PC-9 (cell line): ENCODE measurements at places on chromosomes 7 and 10.

DNA sequence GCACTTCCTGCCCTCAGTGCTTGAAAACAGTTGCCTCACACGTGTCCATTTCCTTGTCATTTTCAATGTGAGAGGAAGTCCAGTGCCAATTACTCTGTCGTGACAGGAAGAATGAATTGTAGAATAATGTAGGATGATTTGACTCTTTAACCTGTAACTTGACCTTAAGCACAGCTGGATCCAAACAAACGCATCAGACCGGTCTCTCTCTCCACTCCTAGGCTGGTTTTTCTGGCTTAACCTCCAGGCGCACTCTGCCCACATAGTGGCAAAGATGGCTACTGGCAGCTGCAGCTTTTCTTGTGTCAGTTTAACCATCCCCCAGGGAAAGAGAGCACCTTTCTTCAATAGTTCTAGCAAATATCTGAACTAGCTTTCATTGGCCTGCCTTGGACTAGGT lies 29.4 kb upstream of the PNLIPRP3 start:
- DNase-seq = no peak

DNA sequence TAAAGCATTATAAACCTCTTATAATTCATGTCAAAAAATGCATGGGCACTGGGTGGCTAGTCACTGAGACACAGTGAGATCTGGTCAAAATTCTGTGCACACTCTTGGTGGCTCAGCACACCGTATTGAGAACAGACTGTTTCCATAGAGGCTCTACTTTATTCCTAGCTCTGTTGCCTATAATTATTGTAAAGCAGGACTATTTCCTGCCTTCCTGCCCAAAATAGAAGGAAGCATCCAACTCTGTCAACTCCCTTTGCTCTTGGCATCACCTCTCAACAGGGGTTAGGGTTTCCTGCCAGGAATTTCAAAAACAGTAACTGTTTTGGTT lies 45.1 kb downstream of the PTN start:
- DNase-seq = no peak

GRCh38 chr10:121102706-121103105 lies 251.5 kb downstream of the WDR11 start:
- no peak for DNase-seq

GRCh38 chr7:144854839-144855424 lies 19.1 kb upstream of the TPK1 start:
- no peak for DNase-seq

DNA sequence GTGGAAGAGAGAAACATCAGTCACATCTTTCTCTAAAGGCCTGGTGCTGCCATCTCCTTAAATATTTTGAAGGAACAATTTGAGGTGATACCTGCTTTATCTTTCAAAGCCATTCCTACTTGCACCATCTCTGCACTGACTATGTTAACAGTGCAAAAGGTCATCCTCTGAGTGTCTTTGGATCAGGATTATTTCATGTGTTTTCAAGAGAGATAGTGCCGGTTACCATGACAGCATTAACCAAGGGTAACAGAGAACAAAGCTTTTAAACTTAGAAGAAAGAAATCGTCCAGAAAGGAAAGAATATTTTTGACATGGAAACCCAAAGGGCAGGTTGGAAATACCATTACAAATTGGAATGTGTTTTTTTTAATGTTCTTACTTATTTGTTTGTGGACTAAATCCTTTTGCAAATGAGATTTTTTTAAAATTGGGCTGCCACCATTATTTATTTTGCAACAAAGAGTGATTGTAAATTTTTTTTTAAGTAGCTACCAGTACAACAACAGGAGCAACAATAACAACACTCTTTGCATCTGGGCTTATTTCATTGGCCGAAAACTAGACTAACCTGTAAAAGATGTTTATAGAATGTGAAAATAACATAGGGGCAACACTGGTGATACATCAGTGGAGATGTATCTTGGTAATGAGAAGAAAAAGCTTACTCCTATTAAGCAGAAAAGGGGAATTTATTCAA lies 234.2 kb downstream of the CREB5 start:
- DNase-seq = no peak

DNA sequence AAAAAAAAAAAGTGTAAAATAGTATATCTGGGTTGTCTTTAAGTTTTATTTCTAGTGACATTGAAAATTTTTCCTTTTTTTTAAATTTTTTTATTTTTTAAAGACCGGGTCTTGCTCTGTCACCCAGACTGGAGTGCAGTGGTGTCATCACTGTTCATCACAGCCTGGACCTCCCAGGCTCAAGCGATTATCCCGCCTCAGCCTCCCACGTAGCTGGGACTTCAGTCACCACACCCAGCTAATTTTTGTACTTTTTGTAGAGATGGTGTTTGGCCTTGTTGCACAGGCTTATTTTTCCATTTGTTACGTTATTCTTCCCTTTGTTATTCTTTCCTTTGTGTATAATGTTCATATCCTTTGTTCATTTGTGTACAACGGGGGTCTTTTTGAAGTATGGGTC lies 30.1 kb downstream of the TSPAN14 start:
- no peak for DNase-seq

- DNase-seq = peak; percentile 32
Observed at GRCh38 chr7:48424731-48425130, 253.5 kb downstream of the ABCA13 start.

GRCh38 chr10:48672596-48673265 lies 11.9 kb upstream of the WDFY4 start:
- DNase-seq = no peak

GRCh38 chr7:27128034-27128433 lies 2.5 kb downstream of the HOXA4 start:
- DNase-seq = no peak

DNA sequence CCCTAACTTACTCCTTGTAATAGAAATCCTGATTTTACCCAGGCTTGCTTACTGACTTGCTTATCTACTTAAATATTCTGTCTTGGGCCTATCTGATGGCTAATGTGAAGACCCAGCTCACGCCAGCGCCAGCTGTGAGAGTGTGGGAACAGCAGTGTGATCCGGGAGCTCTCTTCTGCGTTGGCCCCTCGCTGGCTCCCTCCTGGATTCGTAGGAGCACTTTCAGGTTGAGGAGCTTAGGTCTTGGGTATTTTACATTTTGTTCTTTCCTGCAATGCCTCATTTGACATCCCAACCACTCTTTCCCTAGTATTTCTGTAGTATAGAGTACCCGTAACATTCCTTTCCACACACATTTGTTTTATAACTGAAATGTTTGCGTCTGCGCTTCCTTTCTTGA lies 51.7 kb downstream of the CREM start:
- DNase-seq = no peak

DNA sequence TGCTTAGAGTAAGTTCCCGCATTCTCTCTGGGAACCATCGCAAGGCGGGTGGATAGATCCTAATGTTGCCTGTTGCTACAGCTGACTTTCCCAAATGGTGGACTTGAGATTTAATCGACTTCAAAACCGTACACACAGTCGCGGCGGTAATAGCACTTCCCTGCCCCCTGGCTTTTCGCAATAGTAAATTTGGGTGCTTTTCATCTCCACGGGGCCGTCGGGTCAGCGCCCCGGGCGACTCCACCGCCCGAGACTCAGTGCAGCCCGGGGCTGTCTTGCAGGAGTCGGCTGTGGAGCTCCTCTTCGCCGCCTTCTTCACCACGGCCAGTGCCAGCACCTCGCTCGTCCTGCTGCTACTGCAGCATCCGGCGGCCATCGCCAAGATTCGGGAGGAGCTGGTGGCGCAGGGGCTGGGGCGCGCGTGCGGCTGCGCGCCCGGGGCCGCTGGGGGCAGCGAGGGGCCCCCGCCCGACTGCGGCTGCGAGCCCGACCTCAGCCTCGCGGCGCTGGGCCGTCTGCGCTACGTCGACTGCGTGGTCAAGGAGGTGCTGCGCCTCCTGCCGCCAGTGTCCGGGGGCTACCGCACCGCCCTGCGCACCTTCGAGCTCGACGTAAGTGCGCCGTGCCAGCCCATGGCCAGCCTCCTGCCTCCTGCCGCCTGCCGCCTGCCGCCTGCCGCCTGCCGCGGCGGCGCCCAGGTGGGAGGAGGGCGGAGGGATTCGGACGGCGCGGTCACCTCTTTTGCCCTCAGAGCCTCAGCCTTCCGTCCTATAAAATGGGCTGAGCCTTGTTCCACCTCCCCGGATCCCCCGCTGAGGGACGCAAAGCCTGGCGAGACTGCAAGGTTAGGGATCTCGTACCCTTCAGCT lies 5.3 kb downstream of the CYP26C1 start:
- DNase-seq = no peak

DNA sequence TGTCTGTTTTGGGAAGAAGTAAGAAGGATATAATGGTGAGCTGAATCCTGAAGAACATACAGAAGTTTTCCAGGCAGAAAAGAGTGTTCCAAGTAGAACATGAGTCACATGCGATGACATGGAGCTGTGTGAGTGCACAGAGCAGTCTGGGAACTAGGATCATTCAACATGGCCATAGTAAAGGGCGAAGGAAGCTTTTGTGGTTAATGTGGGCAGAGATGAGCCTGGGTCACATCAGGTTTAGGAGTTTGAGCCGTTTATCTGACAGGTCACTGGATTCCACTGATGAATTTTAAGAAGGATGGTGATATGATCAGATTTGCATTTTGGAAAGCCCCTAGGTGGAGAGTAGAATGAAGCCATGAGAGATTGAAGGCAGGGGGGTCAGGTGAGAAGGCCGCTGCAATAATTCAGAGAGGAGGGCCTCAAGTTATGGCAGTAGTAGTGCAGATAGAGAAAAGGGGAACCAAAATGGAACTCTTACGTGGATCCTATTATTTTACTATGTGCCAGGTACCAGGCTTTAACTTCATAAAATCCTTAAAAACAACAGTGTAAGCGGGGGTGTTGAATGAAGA lies 171.3 kb downstream of the RNLS start:
- no peak for DNase-seq

- DNase-seq = no peak
Observed at GRCh38 chr7:156607332-156608172, 33.0 kb upstream of the RNF32 start.

DNA sequence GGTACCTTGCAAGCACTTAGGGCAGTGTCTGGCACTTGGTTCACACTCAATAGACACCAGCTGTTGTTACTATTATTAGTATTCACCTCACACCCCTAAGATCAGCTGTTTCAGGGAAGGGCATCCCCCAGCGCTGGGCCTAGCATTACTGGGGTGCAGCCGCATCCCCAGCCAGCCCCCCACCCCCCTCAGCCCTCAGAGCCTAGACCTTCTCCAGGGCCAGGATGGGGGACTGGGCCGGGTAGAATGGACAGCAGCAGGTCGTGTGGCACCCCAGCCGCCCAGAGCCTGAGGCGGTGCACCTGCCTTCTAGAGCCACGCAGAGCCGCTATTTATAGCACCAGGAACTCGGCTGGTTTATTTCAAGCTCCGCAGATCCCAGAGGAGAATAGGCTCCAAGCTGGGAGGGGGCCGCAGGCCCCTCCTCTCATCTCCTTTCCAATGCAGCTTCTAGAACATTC lies 60.5 kb downstream of the GTF2IRD1 start:
- no peak for DNase-seq

- no peak for DNase-seq
Observed at GRCh38 chr10:113704637-113705343, 25.1 kb downstream of the CASP7 start.

GRCh38 chr10:24643679-24644209 lies 79.9 kb downstream of the ARHGAP21 start:
- no peak for DNase-seq

DNA sequence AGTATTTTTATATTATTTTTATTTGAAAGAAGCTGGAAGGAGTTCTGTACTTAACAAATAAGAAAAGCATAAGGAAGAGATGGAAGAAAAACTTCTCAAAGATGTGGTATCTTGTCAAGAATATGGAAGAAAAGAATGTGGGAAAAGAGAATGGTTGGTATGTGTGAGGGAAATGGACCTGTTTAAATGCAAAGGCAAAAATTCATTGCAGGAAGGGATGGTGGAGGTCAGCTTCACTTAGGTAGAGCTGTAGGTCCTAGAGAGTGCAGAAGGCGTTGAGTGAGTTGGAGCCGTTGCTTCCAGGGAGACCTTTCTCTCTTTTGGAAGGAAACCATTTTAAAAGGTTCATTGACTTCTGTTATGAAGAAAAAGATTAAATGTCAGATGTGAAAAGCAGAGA lies 107.3 kb downstream of the EXOC4 start:
- no peak for DNase-seq

DNA sequence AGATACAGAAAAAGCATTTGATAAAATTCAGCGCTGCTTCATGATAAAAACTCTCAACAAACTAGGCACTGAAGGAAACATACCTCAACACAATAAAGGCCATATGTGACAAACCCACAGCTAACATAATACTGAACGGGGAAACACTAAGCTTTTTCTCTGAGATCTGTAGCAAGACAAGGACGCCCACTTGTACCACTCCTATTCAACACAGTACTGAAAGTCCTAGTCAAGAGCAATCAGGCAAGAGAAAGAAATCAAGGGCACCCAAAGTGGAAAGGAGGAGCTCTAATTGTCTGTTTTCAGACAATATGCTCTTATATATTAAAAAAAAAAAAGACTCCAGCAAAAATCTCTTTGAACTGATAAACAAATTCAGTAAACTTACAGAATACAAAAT lies 13.3 kb downstream of the DIP2C start:
- DNase-seq = no peak

- no peak for DNase-seq
Observed at GRCh38 chr7:131583430-131583829, 27.0 kb upstream of the PODXL start.

GRCh38 chr7:112994656-112995055 lies 92.0 kb downstream of the GPR85 start:
- DNase-seq = no peak

- DNase-seq = peak; percentile 44
Observed at GRCh38 chr7:43721193-43721806, 8.0 kb downstream of the COA1 start.

DNA sequence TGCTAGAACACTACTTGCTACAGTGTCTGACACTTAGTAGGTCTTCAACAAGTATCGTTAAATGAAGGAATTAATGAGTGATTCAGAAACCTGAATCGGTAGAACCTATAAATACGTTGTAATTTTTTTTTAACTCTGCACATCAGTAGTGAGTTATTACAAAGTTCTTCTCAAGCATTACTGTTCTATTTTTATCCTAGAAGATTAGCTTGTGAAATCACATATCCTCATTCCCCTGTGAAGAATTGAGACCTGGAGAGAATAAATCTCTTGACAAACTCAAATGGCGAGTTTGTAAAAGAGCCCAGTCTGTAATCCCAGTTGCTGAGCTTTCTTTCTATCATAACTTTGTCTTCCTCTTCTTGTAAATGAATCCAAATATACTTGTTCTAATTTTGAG lies 34.7 kb downstream of the HYAL4 start:
- no peak for DNase-seq

DNA sequence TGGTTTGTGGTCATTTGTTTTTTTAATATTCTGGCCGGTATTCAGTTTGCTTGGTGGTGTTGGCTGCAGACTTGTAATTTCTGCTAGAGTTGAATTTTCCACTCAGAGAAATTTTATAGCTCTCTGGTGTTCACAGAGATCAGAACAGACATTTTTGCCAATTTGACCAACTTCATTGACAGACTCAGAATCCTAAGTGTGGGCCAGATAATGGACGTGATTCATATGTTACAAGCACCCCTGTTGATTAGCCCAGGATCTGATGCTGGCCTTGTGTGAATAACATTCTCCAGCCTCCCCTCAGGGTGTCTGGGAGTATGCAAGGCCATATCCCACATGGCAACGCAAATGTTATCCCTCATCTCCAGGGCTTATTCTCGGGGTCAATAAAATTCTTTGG lies 283.8 kb downstream of the C7orf25 start:
- no peak for DNase-seq
